Skeletal muscle tissue (tissue), 5 donors: ENCODE measurements at places on chromosomes 11 and 22. TPM values are rescaled to one million over a fixed set of nuclear protein-coding genes. Genes with fewer than 3 reads are reported as not detected.

ATL3 gene
- total RNA-seq, result 40.2 TPM

LRRC74B gene
- total RNA-seq, result not detected

DNAJB7 gene
- not detected for total RNA-seq

PRODH gene
- total RNA-seq, result 3.7 TPM

OR51A7 gene
- total RNA-seq, result not detected

HEPN1 gene
- not detected for total RNA-seq

SLC22A8 gene
- total RNA-seq, result not detected

MUC6 gene
- not detected for total RNA-seq

YPEL1 gene
- 20.4 TPM for total RNA-seq

MMP13 gene
- not detected for total RNA-seq

HTR3B gene
- total RNA-seq, result not detected

PNPLA5 gene
- not detected for total RNA-seq

OR6A2 gene
- under 0.01 TPM for total RNA-seq

C22orf31 gene
- 1.6 TPM for total RNA-seq

TH gene
- not detected for total RNA-seq

XKR3 gene
- total RNA-seq, result not detected

CLCF1 gene
- total RNA-seq, result 1.0 TPM

ZBED5 gene
- 21.4 TPM for total RNA-seq

MGAT3 gene
- 2.1 TPM for total RNA-seq

PANX2 gene
- total RNA-seq, result not detected

CLDN5 gene
- 84.0 TPM for total RNA-seq

IGLL1 gene
- total RNA-seq, result not detected

C2CD2L gene
- 2.1 TPM for total RNA-seq

RASGRP2 gene
- 12.0 TPM for total RNA-seq

NRIP3 gene
- 1.0 TPM for total RNA-seq

OR4D5 gene
- 0.52 TPM for total RNA-seq

KDM4E gene
- total RNA-seq, result not detected

KRTAP5-7 gene
- total RNA-seq, result not detected

TMEM25 gene
- 8.9 TPM for total RNA-seq

MORC2 gene
- total RNA-seq, result 15.7 TPM

RFPL1 gene
- total RNA-seq, result not detected

NLRP10 gene
- total RNA-seq, result not detected

OR5D18 gene
- total RNA-seq, result not detected

ME3 gene
- total RNA-seq, result 16.7 TPM

OR5T3 gene
- not detected for total RNA-seq

CNIH2 gene
- total RNA-seq, result not detected

UBQLN3 gene
- 0.52 TPM for total RNA-seq

OR52K2 gene
- total RNA-seq, result not detected

SAA2 gene
- not detected for total RNA-seq

TCIRG1 gene
- total RNA-seq, result 18.3 TPM

APOL4 gene
- 21.4 TPM for total RNA-seq

APOBEC3F gene
- total RNA-seq, result 1.0 TPM

BACE1-AS gene
- 3.7 TPM for total RNA-seq

ZNF280B gene
- 1.6 TPM for total RNA-seq

BATF2 gene
- total RNA-seq, result 0.52 TPM

KCTD17 gene
- total RNA-seq, result 11.0 TPM

LRRC75B gene
- total RNA-seq, result 1.6 TPM

SPTBN2 gene
- 11.5 TPM for total RNA-seq

TSGA10IP gene
- total RNA-seq, result not detected

RAB6A gene
- 87.2 TPM for total RNA-seq

NOL12 gene
- total RNA-seq, result 7.8 TPM
